NCI-H1092 treated with DMSO at 0.1 percent for 48 hours (cell line): ENCODE measurements at places on chromosomes 4 and X.

DNA sequence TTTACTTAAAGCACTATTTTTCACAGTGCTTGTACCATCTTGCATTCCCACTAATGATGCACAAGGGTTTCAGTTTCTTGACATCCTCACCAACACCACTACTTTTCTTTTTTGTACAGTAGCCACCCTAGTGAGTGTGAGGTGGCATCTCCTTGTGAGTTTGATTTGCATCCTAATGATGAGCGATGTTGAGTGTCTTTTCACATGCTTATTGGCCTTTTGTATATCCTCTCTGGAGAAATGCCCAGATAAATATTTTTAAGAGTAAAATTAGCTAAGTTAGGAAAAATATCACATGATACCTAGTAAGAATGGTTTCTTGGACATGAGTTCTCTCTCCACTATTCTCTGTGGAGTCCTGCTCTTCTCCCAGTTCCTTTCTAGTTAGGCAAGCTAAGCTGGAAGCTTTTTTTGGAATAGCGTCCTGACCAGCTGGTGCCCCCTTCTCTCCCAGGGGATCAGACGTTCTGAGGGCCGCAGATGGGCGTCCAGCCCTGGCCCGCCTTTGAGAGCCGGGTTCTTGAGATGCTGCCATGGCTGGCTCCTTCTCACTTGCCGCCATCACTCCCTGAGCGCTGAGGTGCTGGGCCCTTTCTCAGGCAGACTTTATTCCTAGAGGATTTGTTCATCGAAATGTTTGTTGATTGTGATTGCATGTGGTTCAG lies 132.1 kb downstream of the ARHGAP10 start:
- no peak for DNase-seq

- DNase-seq: no peak
Observed at GRCh38 chr4:156053174-156053573, 99.5 kb upstream of the CTSO start.

DNA sequence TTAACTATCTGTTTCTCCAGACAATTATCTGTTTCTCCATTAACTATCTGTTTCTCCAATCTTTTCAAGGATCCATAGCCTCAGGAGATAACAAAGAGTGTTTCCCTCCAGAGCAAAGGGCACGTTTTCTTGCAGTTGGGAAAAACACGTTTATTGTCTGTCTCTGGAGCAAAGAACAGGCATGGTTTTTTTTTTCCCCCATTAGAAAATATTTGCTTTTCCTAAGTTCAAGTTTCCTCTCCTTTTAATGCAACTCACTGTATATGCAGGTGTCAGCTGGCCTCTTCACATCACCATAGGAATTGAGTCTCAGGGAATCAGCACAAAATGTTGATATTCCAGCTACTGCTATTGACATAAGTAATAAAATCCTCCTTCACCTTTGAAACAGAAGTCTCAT lies 984.4 kb downstream of the RAB28 start:
- no peak for DNase-seq

- DNase-seq: no peak
Observed at GRCh38 chr4:168859888-168860694, 150.0 kb downstream of the CBR4 start.

DNA sequence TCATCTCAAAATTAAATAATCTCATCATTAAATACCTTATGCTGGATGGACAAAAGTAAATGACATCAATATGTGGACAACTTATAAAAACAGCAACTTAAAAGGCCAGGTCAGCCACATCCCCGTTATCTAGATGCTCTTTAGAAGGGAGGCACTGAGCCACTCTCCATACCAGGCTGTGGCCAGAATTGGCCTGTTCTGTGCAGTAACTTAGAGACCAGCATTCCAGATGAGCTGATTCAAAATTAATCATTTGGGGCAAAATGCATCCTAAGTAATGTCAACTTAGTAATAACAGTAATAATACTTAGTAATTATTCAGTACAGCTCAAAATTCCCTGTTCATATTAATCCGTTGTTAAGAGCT lies 373.6 kb downstream of the FBXW7 start:
- DNase-seq: no peak

GRCh38 chr4:175947117-175947722 lies 118.4 kb upstream of the WDR17 start:
- DNase-seq: peak; percentile 11

DNA sequence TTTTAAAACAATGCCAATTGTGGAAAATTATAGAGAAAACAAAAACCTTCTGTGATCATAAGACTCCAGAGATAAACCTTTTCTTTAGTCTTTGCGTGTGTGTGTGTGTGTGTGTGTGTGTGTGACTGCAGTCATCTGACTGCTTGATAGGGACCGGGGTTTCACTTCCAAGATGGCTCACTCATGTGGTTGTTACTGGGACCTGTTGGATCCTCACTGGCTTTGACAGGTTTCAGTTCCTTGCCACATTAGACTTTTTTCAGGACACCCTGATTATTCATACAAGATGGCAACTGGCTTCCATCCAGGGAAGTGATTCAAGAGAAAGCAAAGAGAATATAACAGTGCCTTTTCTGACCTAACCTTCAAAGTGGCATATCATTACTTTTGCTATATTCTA lies 21.9 kb upstream of the MAD2L1 start:
- DNase-seq: no peak

DNA sequence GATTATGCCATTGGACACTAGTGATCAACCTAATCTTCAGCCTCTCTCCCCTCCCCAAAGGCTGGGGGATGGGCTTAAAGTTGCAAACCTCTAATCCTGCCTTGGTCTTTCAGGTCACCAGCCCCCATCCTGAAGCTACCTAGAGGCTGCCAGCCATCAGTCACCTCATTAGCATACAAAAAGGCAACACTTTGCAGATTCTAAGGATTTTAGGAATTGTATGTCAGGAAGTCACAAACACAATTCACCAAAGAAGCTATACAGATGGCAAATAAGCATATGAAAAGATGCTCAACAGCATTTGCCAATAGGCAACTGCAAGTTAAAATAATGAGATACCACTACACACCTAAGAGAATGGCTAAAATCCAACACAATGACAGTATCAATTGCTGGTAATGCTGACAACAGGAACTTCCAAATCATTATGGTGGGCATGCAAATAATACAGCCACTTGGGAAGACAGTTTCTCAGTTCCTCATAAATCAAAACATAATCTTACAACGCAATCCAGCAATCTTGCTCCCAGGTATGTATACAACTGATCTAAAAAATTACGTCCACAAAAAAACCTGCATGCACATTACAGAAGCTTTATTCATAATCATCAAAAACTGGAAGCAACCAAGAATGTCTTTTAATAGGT lies 9.0 kb upstream of the PIM2 start:
- no peak for DNase-seq

DNA sequence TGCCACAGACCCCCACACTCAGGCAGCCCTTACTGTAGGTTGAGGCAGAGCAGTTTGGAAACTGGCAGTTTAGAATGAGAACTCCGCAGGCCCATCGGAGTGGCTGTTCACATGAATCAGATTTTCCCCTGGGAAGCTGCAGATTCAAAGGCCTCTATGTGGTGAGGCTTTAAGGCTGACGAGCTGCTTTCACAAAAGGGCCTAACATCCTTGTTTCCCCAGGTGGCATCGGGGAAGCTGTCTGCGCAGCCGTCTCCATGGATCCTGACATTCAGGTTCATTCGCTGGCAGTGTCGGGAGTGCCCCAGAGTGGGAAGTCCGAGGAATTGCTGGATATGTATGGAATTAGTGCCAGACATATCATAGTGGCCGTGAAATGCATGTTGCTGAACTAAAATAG lies 33.7 kb downstream of the TKTL1 start:
- peak; percentile 59 for DNase-seq

DNA sequence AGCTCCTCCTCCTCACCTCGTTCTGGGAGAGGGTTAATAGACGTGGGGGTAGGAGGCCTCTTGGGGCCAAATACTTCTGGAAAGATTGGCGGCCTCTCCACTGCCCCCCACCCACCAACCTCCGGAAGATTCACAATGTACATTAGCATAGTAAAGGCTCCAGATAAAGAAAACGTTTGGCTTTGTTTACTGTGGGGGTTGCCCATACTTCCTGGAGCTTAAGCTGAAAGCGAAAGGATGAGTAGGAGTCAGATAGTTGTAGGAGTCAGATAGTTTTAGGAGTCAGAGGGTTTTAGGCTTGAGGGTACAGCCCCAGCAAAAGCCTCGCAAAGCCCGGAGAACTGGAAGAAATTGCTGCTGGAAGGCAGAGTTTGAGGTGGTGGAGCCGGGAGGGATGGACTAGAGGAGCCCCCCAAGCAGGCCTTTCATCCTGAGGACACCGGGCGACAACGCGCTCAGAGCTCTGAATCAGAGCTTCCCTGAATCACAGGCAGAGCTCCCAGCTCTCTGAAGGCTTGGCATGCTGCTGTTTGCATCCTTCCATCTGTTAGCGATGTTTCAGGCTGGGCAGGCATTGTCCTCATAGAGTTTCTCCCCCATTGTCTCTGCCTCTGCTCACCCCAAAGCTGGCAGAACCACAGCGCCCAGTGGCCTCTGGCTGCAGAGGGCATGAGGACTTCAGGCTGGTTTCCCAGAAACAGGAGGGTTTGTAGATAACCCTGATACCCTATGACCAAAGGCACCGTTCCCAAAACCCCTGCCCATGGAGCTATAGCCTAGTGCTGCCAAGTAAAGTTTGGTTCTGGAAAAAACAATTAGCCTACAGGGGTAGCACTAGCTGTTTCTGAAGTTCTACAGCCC lies 280.7 kb downstream of the BCOR start:
- no peak for DNase-seq

GRCh38 chr4:154164931-154165839 lies 326.4 kb downstream of the DCHS2 start:
- DNase-seq: no peak

DNA sequence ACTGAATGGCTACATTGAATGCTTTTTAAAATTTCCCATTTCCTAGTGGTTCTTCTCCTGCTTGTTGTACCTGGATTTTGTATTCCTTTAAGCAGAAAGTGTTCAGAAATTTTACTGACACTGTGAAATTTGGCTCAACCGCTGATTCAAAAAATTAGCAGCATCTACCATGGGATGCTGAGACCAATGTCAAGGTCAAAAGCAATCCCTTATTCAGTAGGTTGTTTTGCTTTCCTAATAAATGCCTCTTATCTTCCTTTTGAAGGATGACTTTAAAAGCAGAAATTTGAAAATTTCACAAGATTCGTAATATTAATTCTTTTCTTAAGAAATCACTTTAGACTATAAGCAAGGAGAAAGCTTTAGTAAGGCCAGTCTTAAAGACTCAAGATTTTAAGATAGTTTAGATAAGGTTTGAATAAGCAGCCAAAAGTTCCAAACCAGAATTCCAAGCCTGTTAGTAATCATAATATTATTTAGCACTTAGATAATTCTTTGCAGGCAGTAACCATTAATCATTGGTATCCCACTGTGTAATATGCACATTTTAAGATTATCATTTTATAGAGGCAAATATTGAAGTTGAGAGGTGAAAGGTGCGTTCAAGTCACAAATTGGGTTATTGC lies 508.8 kb downstream of the ANKRD50 start:
- DNase-seq: no peak

GRCh38 chr4:1195891-1196401 lies 23.6 kb upstream of the SPON2 start:
- no peak for DNase-seq

- DNase-seq: no peak
Observed at GRCh38 chrX:22196149-22196548, 76.6 kb upstream of the CBLL2 start.

GRCh38 chrX:74160358-74160757 lies 143.6 kb upstream of the ZCCHC13 start:
- DNase-seq: no peak

DNA sequence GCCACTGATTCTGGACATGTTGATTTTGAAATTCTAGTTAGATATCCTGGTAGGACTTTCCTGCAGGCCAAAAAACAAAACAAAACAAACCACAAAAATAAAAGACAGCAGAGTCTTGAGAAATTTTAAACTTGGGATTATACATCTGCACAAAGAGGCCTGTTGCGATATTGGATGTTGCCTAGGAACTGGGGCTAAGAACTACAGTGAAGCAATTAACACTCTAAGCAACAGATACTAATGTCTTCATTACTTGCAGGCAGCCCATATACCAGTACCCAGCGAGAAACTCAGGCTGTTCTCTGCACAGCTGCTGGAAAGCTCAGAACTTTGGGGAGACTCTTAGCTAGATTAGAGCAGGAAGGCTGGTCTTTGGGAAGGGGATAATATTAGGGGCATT lies 69.1 kb upstream of the SCOC start:
- DNase-seq: no peak

DNA sequence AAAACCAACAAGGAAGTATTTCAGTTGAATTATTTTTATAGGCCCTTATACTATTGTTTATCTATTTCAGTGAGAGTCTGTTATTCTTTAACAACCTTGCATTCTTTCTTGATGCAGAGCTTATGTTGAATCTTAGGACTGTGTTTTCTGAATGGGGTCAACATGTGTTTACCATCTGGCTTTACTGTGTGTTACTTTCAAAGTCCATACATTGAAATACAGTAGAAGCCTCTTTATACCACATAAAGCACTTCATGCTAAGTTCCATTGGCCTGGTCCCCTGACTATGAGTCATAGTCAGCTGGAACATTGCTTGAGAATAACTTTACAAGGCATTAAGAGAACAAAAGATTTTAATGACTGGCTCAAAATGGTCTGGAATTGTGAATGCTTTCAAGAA lies 152.6 kb downstream of the GASK1B start:
- no peak for DNase-seq
